Effector memory CD8-positive, alpha-beta T cell (primary cell): ENCODE measurements at places on chromosomes 5 and 9.
A peak's percentile ranks its signal among the peaks of the same experiment; 100 is the strongest.

- peak overlapping the region; percentile 58 for H3K4me3 ChIP-seq
- H3K27ac ChIP-seq: peak overlapping the region; percentile 91
- no peaks in the 10 kb centered on the region for H3K27me3 ChIP-seq
Measured at GRCh38 chr9:127578952-127579853, 32.9 kb upstream of the STXBP1 start.

DNA sequence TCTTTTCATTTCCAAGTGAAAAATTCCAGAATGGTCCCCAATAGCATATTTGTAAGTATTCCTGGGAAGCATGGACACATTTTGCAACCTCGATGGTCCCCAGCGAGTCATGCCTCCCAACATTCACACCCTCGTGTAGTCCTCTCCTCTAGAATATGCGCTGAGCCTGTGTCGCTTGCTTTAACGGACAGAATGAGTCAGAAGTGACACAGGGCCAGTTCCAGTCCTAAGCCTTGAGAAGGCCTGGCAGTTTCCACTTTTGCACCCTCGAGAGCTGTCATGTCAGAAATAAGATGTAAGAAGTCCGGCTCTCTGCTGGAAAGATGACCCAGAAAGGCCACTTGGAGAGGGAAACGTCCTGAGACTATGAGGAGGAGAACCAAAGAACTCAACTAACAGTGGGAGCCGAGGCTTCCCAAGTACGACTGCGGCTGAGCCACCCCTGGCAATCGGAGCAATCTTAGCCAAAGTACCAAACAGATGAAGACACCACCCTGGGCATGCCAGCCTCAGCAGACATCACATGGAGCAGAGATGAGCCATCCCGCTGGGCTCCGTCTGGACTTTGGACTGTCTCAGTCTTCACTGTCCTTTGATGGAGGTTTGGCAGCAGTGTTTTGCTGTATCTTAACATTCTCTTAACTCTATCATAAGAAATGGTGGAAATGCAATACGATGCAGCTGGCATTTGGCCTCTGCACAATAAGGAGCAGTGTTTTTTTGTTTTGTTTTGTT is 42.6 kb upstream of the GFPT2 start:
- peaks cover 19% of the 10 kb centered on the region for H3K27me3 ChIP-seq
- H3K4me3 ChIP-seq: no peak overlapping the region
- H3K4me1 ChIP-seq: no peaks in the 10 kb centered on the region
- no peak for DNase-seq
- H3K27ac ChIP-seq: no peak overlapping the region

DNA sequence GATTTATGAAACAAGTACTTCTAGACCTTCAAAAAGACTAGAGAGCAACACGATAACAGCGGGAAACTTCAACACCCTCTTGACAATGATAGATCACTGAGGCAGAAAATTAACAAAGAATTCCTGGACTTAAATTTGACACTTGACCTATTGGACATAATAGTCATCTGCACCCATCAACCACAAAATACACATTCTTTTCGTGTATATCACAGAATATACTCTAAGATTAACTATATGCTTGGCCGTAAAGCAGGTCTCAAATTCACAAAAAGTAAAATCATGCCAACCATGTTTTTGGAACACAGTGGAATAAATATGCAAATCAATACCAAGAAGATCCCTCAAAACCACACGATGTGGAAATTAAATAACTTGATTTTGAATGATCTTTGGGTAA is 559.4 kb downstream of the DNAH5 start:
- no peak for DNase-seq
- H3K4me3 ChIP-seq: no peak overlapping the region
- H3K27me3 ChIP-seq: no peaks in the 10 kb centered on the region
- H3K4me1 ChIP-seq: no peaks in the 10 kb centered on the region

- no peaks in the 10 kb centered on the region for H3K36me3 ChIP-seq
- no peak for DNase-seq
- H3K4me1 ChIP-seq: no peaks in the 10 kb centered on the region
- H3K27me3 ChIP-seq: no peaks in the 10 kb centered on the region
- no peak overlapping the region for H3K27ac ChIP-seq
Measured at GRCh38 chr5:13921578-13921977, 22.9 kb downstream of the DNAH5 start.

DNA sequence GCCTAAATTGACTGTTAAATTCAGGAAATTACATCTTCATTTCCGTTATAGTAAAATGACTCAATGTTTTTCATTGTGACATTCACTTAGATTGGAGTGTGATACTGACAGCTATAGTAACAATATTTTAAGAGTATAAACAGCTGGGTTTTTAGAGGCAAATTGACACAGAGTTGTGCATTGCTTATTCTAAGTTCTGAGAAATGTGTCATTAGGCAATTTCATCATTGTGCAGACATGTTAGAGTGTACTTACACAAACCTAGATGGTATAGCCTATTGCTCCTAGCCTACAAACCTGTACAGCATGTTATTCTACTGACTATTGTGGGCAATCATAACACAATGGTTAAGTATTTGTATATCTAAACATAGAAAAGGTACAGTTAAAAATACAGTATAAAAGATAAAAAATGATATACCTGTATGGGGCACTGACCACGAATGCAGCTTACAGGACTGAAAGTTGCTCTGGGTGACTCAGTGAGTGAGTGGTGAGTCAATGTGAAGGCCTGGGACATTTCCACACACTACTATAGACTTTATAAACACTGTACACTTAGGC is 132.7 kb downstream of the PDE4D start:
- no peak overlapping the region for H3K4me3 ChIP-seq
- H3K27ac ChIP-seq: no peak overlapping the region
- no peak for DNase-seq
- H3K36me3 ChIP-seq: no peaks in the 10 kb centered on the region

- H3K4me3 ChIP-seq: peak overlapping the region; percentile 17
- peaks cover 46% of the 10 kb centered on the region for H3K36me3 ChIP-seq
- peak overlapping the region; percentile 96 for H3K27ac ChIP-seq
Measured at GRCh38 chr9:129988607-129989361, 54.2 kb downstream of the FNBP1 start.

- H3K27me3 ChIP-seq: peaks cover 87% of the 10 kb centered on the region
- DNase-seq: no peak
- no peak overlapping the region for H3K4me3 ChIP-seq
Measured at GRCh38 chr5:146363161-146363874, 24.7 kb downstream of the POU4F3 start.

- peaks cover 9% of the 10 kb centered on the region for H3K27me3 ChIP-seq
- no peaks in the 10 kb centered on the region for H3K36me3 ChIP-seq
- DNase-seq: no peak
- H3K4me1 ChIP-seq: no peaks in the 10 kb centered on the region
- no peak overlapping the region for H3K4me3 ChIP-seq
- H3K27ac ChIP-seq: no peak overlapping the region
Measured at GRCh38 chr9:27752069-27752468, 178.8 kb upstream of the C9orf72 start.

DNA sequence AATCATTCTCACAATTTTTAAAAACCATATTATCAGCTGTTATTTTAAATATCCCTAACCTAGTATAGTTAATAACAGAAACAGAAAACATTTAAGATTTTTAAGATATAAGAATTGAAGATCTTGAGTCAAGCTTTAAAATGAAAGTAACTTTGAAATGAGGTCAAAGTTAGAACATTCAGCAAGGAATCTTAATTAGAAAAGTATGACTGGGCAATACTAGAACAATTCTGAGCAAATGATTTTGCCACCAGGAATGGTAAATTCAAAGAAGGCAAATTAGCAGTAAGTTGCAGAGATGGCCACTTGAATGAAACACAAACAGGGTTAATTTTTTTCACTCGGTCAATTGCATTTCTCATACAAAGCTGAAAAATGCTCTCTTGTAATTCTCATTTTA is 117.9 kb downstream of the NXNL2 start:
- no peak overlapping the region for H3K27ac ChIP-seq
- no peaks in the 10 kb centered on the region for H3K4me1 ChIP-seq
- H3K27me3 ChIP-seq: peaks cover 41% of the 10 kb centered on the region
- no peak for DNase-seq
- H3K4me3 ChIP-seq: no peak overlapping the region
- no peaks in the 10 kb centered on the region for H3K36me3 ChIP-seq

GRCh38 chr9:133540698-133541025 is 6.2 kb downstream of the ADAMTSL2 start:
- H3K36me3 ChIP-seq: no peaks in the 10 kb centered on the region
- DNase-seq: no peak
- no peak overlapping the region for H3K4me3 ChIP-seq

DNA sequence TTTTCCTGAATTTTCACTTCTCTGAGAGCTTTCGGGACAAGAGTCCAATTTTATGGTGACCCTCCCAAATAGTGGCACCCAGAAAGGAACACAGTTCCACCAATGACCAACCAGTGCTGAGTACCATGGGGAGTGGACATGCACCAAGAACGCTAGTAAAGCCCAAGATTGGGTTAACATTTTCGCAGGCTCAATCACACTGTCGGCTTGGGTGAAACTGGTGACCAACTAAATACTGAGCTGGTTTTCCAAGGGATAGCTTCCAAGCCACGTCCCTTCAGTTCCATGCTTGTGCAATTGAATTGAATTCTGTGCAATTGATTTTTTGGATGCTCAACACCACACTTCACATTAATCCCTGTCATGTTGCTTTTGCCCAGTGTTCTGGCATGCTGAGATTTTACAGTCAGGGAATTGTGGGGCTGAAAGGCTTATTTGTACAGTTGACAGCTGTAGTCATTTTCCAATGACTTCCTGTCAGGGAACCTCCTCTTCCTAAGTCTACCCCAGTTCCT is 37.6 kb upstream of the TRMT10B start:
- peaks cover 36% of the 10 kb centered on the region for H3K27me3 ChIP-seq
- H3K36me3 ChIP-seq: peaks cover 10% of the 10 kb centered on the region
- DNase-seq: no peak
- no peaks in the 10 kb centered on the region for H3K4me1 ChIP-seq

DNA sequence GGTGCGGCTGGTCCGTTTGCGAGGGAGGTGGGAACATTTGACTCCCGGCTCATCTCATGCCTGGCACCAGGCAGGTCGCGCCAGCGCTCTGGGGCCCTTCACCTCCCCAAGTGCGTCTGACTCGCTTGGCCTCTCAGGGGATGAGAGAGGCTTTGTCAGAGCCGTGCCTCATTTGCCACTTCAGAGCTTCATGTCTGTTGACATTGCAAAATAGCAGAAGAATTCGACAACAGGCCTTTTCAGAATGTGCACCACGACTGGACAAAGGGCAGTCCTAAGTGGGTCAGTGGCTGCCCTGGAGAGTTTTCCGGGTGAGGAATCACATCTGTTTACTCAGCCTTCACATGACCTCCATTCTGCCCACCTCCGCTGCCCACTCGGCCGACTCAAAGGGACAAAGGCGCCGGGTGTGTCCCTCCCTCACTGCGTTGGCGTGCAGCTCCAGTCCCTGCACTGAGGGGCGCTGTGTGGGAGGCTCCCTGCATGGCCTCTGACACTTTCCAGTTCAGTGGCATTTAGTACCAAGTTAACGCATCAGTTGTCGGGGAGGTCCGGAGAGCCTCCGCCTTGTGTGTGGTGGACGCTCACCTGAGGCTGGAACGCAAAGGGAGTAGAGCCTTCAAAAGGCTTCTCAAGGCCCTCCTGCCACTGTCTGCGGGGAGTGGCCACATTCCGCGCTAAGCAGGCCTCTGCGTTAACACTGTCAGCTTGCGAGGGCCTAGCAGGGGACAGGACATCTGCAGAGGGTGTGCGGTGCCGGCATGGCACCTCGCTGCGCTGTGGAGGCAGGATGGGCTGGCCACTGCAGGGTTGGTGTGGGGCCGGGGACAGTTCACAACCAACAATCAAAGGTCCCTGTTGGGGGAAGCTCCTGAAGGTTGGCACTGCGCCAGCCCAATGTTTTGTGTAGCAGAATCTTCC is 171.5 kb downstream of the NXNL2 start:
- H3K36me3 ChIP-seq: peaks cover 2% of the 10 kb centered on the region
- no peak overlapping the region for H3K4me3 ChIP-seq
- H3K27me3 ChIP-seq: peaks cover 15% of the 10 kb centered on the region
- H3K27ac ChIP-seq: no peak overlapping the region
- no peak for DNase-seq

DNA sequence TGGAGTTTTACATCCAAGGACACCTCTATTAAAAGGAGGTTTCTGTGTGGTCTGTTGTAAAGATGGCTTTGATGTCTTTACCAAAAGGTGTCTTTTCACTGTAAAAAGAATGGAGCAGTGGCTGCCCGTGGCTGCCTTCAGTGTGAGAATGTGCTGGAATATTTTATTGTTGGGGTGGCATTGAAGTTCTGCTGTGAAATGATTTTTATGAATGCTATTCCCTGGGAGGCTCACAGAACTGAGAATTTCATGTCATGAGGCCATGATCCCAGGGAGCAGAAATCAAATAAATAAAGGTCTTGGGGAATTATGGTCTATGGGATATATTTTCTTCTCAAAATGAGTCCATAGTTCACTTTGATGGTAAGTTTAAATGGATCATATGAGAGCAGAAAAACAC is 425.2 kb upstream of the ZNF608 start:
- H3K27me3 ChIP-seq: no peaks in the 10 kb centered on the region
- DNase-seq: no peak
- H3K4me3 ChIP-seq: no peak overlapping the region
- H3K27ac ChIP-seq: no peak overlapping the region
- no peaks in the 10 kb centered on the region for H3K4me1 ChIP-seq

DNA sequence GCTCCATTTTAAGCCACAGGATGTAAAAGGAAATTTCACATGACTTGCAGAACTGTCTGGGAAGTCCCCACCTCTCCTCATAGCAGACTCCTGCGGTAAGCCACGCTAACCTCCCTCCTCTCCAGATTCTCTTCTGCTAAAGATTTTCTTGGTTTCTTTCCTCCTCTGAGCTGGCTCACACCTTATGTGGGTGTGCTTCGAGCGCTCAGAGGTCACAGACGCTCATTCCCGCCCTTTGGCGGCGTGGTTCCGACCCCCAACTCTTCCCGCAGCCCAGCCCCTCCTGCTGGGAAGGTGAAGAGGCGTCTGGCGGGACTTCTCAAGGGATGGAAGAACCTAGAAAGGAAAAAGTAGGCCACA is 32.9 kb upstream of the CDK20 start:
- H3K4me1 ChIP-seq: peaks cover 4% of the 10 kb centered on the region
- no peak for DNase-seq
- H3K36me3 ChIP-seq: no peaks in the 10 kb centered on the region
- no peak overlapping the region for H3K27ac ChIP-seq
- peak overlapping the region; percentile 15 for H3K4me3 ChIP-seq

DNA sequence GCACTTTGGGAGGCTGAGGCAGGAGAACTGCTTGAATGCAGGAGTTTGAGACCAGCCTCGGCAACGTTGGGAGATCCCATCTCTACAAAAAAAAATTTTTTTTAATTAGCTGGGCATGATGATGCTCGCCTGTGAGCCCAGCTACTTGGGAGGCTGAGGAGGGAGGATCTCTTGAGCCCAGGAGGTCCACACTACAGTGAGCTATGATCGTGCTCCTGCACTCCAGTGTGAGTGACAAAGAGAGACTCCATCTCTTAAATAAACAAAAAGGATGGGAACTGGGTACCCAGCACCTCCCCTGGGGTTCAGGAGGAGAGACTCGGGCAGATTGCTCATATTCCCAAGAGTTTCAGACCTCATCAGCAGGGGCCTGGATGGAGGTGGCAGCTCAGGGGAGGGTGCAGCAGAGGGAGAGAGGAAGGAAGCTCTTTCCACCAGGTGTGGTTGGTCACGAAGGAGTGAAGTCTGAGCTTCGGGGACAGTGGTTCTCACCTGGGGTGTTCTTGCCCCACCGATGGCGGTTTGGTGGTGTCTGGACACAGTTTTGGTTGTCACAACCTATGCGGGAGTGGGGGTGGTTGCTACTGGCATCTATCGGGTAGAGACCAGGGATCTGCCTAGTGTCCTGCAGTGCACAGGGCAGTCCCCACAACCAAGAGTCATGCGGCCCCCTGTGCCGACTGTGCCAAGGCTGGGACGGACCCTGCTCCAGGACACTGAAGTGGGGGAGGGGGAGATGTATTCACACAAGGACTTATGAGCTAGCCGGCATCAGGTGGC is 72.7 kb downstream of the ANKRD33B start:
- H3K36me3 ChIP-seq: peaks cover 15% of the 10 kb centered on the region
- DNase-seq: no peak
- peak overlapping the region; percentile 95 for H3K27ac ChIP-seq
- H3K4me1 ChIP-seq: peaks cover 44% of the 10 kb centered on the region
- no peak overlapping the region for H3K4me3 ChIP-seq
